Activated CD4-positive, alpha-beta T cell treated with anti-CD3 and anti-CD28 coated beads, Interleukin-2, amount 50 U/mL, for 1 hour (primary cell): ENCODE measurements at places on chromosomes 13 and 19.

- DNase-seq = no peak
Observed at GRCh38 chr13:40063278-40063698, 407.8 kb downstream of the COG6 start.

DNA sequence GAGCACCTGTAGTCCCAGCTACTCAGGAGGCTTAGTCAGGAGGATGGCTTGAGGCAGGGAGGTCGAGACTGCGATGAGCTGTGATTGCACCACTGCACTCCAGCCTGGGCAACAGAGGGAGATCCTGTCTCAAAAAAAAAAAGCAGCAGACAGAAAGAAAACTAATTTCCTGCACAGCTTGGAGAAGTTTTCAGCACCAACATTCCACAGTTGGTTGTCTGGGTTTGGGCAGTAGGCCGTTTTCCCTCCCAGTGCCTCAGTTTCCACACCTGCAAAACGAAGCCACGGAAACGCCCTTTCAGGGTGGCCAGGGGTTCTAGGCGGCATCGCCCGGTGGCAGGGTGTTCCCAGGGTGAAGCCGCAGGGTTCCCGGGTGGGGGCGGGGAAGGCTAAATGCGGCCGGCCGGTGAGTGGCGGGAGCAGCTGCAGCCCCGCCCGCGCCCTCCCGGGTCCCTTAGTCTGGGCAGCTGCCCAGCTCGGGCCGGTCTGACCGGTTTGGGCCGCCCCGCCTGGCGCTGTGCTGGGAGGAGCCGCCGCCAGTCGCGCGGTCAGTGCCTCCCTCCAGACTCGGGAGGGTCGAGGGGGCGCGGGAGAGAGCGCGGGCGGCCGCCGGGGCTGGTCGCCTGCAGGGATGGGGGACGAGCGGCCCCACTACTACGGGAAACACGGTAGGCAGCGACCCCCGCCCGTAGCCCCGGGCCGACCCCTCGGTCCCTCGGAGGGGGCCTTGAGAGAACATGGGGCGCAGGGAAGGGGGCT is at the start of gene SLC44A2:
SLC44A2 (plus strand) TSS at position 551 of the 759 bp plus-strand sequence; CDS start at position 632, 81 bp downstream.
- no peak for DNase-seq

- no peak for DNase-seq
Observed at GRCh38 chr13:24128962-24129361, 31.6 kb upstream of the SPATA13 start.

- DNase-seq = no peak
Observed at GRCh38 chr13:95784900-95785290, 108.0 kb downstream of the DNAJC3 start.

- no peak for DNase-seq
Observed at GRCh38 chr19:45419396-45419795, 4.3 kb downstream of the ERCC1 start.

- DNase-seq = no peak
Observed at GRCh38 chr13:111289251-111289650, 31.2 kb upstream of the TEX29 start.
